Body of pancreas (tissue), 4 donors: ENCODE measurements at places on chromosomes 2 and 18.

GRCh38 chr18:22277758-22278157 is 108.4 kb downstream of the GATA6 start:
- DNase-seq: no peak

- no peak for DNase-seq
Observed at GRCh38 chr18:49677762-49678413, 116.0 kb downstream of the LIPG start.

GRCh38 chr18:9708057-9708433 is at the start of gene RAB31:
RAB31 (plus strand) TSS chr18:9708301; CDS start chr18:9708406, 105 bp downstream.
- peak; percentile 61 for DNase-seq

DNA sequence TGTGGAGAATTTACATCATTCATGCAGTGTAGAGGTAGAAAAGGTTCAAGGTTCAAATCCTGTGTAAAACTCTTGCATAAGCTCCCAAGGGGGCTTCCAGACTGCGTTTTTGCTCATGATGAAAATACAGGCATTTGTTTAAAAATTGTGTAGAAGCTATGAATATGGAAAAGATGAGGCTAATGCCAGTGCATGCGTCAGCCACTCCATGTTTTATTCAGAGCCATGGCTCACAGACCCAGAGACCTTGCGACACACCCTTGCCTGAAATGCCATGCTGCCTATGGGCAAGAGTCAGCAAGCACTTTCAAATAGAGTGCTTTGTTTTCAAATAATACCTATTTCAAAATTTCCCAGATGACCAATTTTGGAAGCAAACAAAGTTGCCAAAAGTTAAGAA is 262.3 kb downstream of the TRIB2 start:
- no peak for DNase-seq

GRCh38 chr18:57803103-57803969 is at the start of gene ATP8B1:
ATP8B1 (minus strand) TSS chr18:57803315; CDS start chr18:57731807, 71,508 bp downstream.
- peak; percentile 98 for DNase-seq

DNA sequence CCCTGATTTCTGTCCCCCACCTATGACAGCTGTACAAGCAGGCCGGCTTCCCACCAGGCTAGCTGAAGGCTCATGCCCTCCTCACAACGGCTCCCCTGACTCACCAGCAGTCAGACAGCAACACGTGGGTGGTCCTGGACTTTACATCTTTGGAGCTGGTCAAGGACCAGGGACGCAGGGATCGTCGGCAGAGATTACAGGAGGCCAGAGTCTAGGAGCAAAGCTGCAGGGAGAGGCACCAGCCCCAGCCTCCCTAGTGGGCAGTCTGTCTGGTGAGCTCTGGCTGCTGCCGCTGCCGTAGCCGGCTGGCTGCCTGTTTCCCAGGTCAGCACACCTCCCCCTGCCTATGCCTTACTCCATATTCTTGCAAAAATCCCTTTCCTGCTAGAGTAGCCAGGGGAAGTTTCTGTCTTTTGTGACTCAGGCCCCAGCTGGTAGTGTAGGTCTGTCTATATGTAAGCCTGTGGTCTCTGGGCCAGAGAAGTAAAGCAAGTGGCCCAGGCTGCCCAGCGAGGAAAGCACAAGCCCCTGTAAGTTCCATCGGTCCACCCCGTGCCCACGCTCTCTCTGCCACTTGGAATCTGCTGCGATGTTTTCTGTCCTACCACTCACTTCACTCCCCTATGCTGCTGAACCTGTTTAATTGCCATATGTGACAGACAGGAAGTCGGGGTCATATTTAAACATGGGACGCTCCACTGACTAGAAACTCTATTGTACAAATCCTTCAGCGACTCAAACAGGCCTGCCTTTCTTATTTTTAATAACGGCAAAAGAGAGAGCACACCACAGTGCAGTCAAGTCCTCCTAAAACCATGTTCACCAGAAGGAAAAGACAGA is 2.4 kb upstream of the ARHGEF4 start:
- DNase-seq: peak; percentile 87

GRCh38 chr2:10837298-10838266 is 25.0 kb upstream of the PDIA6 start:
- no peak for DNase-seq
